A549 treated with dexamethasone at 1 μM for 4 hours (cell line): ENCODE measurements at places on chromosomes 4 and X. TPM values are rescaled to one million over a fixed set of nuclear protein-coding genes. Genes with fewer than 3 reads are reported as not detected.

GRIA3 gene
- not detected in 5 replicates for total RNA-seq

CSN1S1 gene
- total RNA-seq = not detected in 5 replicates

ADGRG2 gene
- total RNA-seq = 8.7 to 14.3 TPM (median 12.7 TPM) in 5 replicates

SCLT1 gene
- total RNA-seq = 4.4 to 6.3 TPM (median 5.2 TPM) in 5 replicates

SPIN2B gene
- 8.4 to 10.5 TPM (median 9.5 TPM) in 5 replicates for total RNA-seq

CXorf38 gene
- 9.1 to 12.4 TPM (median 10.8 TPM) in 5 replicates for total RNA-seq

DMP1 gene
- 0.04 TPM in 1 of 5 replicates, not detected in the others for total RNA-seq

DUX4 gene
- total RNA-seq = not detected in 5 replicates

GYG2 gene
- 3.9 to 6.0 TPM (median 4.9 TPM) in 5 replicates for total RNA-seq

ZC4H2 gene
- total RNA-seq = 1.5 to 2.1 TPM (median 1.7 TPM) in 5 replicates

BMP15 gene
- total RNA-seq = not detected in 5 replicates

MSX1 gene
- total RNA-seq = 4.6 to 9.2 TPM (median 7.8 TPM) in 5 replicates

TREX2 gene
- 0.63 to 1.7 TPM (median 1.3 TPM) in 5 replicates for total RNA-seq

STPG2 gene
- total RNA-seq = not detected in 5 replicates

SPANXB1 gene
- 1.8 to 3.1 TPM (median 2.1 TPM) in 5 replicates for total RNA-seq

TEX13B gene
- total RNA-seq = 0.08 TPM in 1 of 5 replicates, not detected in the others

CT45A5 gene
- total RNA-seq = 0.09 to 0.22 TPM in 2 of 5 replicates, not detected in the others

PABPC1L2A gene
- not detected in 5 replicates for total RNA-seq

TENM3 gene
- 1.2 to 2.7 TPM (median 1.9 TPM) in 5 replicates for total RNA-seq

NUP54 gene
- total RNA-seq = 26.1 to 40.3 TPM (median 28.8 TPM) in 5 replicates
